ENCODE measurements at places on chromosomes 5 and 9.

DNA sequence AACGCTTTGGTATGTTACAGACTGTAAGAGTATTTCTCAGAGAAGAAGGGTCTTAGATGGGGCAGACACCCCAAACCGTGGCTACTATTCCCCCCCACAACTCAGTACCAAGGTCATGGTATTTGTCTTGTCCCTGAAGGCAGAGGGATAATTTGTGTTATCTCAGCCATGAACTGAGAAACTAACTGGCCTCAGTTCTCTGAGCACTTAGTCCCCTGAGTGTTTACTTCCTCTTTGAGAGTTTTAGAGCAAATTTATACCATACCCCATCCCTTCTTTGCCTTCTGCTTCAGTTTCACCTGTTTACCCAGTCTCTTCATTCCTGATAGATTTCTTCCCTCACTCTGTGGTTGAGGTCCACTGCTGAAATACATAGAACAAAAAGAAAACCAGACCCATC, 183.9 kb downstream of the LRRC70 start:
- DNase-seq: no peak

GRCh38 chr5:94433397-94434163, 184.8 kb downstream of the KIAA0825 start:
- DNase-seq: no peak

DNA sequence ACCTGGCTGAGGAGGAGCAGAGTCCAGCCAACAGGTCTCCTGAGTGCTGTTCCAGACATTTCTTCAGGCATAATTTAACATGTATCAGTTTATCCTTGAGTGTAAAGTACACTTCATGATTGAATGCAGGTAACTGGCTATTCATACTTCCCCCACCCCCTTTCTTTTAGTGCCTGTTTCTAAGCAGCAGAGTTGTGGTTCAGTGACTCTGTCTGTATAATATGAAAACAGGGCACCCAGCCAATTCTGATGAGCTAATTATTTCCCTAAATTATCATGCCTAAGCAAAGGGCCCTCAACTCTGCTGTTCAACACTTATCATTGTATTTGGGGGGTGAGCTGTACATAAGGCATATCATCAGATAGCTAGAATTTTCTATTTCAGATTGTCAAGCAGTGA, 51.9 kb upstream of the ZSWIM6 start:
- no peak for DNase-seq

DNA sequence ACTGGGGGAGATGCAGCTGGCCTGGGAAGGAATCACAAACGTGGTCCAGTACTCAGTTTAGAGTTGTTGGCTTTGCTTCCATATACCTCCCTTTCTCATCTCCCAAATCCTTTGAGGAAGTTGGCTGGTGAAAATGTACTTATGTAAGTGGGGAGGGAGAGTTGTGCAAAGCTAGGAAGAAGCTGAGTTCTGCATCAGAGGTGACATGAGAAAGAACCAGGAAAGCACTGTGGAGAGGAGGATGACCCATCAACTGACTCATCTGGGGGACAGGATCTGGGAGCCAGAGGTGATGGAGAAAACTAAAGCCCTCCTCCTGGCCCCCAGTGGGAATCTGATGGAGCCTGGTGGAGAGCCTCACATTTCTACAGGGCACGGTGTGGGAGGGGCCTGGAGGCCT, 16.2 kb downstream of the KCNMB1 start:
- DNase-seq: no peak

- DNase-seq: no peak
These were observed 1726.4 kb upstream of the NUDT12 start for GRCh38 chr5:105288946-105289345.

- no peak for DNase-seq
These were observed 40.4 kb downstream of the ELOVL7 start for GRCh38 chr5:60803712-60804111.

DNA sequence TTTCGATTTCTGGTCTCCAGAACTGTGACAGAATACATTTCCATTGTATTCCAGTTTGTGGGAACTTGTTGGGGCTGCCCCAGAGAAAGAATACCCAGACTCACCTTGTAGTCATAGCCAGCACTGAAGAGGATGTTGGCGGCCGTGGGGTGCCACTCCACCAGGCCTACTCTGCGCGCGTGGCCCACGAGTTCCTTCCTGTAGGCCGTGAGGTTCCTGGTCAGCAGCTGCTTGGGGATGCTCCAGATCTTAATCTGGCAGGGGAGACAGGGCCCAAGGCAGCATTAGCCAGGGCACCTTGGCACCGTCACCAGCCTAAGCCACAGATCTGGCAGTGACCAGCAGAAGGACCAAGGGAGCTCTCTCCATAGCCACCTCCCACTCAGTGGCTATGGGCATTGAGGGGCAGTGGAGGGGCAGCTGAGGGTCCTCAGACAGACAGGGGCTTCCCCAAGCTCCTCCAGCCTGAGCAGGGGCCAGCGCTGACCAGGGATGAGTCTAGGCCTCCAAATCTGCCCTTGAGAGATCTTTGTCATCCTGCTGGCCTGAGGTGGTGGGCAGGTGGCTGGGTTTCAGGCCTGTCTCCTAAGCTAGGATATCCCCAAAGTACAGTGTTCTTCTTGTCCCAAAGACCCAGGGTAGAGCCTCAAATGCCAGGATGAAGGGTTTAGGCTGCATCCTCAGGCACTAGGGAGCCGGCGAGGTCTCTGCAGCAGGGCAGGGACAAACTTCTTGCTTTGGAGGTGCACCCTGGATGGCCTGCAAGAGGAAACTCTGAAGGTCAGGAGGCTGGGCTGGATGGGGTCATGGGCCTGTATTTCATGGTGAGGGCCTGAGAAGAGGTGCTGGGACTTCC, 15.9 kb upstream of the TRIM14 start:
- no peak for DNase-seq

- no peak for DNase-seq
These were observed 1.8 kb downstream of the FAM240B start for GRCh38 chr9:38718148-38718547.

DNA sequence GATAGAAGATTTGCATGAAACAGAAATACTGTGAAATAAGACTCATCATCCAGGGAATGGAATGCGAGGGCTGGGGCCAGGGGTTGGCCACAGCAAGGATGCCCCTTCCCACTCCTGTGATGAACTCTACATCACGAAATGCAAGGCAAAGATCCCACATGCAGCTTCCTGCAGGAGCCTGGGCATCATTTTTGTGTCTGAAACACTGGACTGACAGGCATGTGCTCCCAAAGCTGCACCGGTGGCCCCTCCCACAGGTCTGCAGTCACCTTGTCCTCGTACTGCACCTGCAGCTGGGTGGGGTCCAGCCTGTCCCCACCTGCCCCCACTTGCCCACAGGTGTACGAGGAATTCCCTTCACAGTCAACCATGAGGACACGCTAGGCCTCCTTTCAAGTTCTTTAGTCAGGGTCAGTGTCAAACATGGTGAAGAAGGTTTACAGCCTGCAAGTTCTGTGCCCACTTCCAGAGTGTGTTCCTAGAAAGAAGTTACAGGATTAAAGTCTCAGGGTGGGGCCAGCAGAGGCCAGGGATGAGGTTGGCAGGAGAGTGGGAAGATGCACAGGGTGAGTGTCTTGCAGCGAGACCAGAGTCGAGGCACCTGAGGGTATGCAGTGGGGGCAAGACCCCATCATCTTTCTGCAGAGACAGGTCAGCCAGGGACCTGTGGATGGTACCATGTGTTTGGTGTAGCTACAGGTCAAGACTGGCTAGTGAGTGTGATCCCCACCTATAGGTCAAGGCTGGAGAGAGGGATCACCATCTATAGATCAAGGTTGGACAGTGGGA, 155.0 kb upstream of the IRX2 start:
- DNase-seq: no peak

GRCh38 chr9:131609099-131609830, 63.9 kb downstream of the PRRT1B start:
- DNase-seq: no peak

- DNase-seq: no peak
These were observed 10.3 kb downstream of the TRIM7 start for GRCh38 chr5:181194489-181195248.

DNA sequence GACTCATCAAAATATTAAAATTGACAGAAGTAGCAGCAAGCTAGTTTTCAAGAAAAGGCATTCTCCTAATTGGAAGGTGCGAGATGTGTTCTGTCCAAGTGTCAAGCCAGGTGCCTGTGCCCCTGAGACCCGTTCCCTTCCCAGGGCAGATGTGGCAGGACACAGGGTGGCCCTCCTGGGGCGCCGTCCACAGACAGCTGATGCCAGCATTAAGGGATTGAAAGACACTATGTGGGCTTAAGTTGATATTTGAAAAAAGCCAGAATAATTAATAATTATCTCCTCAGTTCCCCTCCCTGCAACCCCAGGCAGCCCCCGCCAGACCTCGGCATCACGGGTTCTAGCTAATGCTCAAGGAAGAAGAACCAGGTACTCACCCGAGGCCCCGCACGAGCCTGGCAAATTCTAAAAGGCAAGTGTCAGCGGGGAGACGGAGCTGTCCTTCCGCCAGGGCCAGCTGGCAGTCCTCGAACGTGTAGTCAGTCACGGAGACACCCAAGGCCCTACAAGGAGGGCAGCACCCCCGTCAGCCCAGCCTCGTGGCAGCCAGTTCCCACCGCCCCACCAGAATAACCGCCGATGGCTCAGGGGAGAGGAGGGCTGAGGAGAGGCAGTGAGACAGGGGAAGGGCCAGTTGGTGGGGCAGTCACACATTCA, 29.1 kb upstream of the SLC6A3 start:
- DNase-seq: no peak

- no peak for DNase-seq
These were observed 580 bp upstream of the DUSP1 start for GRCh38 chr5:172771439-172772111.

- no peak for DNase-seq
These were observed 132.1 kb upstream of the RUSC2 start for GRCh38 chr9:35357826-35358225.

GRCh38 chr5:162163663-162164062, 96.1 kb downstream of the GABRG2 start:
- DNase-seq: no peak

DNA sequence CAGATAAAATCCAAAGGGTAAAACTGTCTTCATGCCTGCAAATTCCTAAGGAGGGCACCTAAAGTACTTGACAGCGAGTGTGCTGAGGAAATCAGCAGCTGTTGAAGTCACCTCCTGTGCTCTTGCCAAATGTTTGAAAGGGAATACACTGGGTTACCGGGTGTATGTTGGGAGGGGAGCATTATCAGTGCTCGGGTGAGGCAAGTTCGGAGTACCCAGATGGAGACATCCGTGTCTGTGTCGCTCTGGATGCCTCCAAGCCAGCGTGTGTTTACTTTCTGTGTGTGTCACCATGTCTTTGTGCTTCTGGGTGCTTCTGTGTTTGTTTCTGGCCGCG, 727 bp upstream of the ADRB2 start:
- no peak for DNase-seq

DNA sequence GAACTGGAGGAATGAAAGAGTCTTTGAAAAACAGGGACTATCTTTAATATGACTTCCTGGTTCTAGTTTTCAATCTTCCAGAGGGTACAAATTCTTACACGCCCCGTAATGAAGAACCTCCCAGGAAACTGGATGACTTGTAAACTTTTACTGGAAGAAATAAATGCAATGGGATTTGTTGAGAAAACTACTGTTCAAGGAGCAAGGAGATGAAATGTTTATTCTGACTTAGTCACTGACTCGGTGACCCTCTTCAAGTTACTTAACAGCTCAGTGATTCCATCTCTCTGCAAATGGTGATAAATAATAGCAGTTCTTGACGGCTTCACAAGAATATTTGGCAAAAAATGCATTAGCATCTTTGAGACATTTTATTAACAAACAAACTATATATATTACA, 858.6 kb downstream of the PTPRD start:
- no peak for DNase-seq

GRCh38 chr9:110093417-110093816, 114.5 kb downstream of the C9orf152 start:
- no peak for DNase-seq

DNA sequence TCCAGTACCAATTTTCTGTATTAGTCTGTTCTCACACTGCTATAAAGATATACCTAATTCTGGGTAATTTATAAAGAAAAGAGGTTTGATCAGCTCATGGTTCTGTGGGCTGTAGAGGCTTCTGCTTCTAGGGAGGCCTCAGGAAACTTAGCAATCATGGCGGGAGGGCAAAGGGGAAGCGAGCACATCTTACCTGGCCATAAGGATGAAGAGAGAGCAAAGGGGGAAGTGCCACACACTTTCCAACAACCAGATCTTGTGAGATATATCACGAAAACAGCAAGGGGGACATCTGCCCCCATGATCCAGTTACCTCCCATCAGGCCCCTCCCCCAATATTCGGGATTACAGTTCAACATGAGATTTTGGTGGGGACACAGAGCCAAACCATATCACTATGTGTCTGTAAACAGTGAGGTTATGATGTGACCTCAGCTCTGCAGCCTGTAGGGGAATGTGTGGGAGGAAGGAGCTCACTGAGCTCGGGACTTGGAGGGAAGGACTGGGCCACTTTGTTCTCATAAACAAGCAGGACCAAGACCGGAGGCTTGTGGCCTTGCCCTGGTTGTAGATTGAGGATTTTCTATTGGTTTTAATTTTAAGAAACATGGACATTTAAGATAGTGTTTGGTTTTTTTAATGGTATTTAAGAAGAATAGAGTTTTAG, 85.2 kb downstream of the EHMT1 start:
- no peak for DNase-seq

GRCh38 chr9:36922548-36922947, 111.5 kb downstream of the PAX5 start:
- DNase-seq: no peak

DNA sequence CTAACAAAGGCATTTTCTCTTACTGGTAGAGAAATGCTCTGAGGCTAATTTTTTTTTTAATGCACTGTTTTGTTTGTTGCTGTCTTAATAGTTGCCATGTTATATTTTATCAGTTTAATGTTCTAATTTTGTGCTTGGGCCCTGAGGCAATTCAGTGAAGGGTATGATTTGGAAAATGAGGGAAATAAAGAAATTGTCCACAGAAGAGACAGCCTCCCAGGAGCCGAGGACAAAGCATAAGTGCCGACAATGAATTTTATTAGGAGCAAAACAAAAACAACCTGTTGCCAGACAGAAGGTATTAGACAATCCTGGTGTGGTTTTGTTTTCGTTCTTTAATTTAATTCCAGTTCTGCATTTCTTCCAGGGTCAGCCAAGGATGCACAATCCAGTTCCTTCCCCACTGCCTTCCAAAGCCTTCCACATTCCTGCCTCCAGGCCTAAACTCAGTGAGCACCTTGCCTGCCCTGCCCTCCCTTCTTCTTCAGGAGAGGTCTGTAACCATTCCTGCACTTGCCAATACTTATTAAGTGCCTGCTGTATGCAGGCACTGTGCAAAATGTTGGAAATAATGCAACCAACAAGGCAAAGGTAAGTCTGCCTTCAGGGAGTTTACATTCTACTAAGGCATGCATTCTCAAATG, 4.3 kb upstream of the TCOF1 start:
- no peak for DNase-seq

- no peak for DNase-seq
These were observed 3.7 kb downstream of the CD180 start for GRCh38 chr5:67192719-67193438.

- DNase-seq: no peak
These were observed 226.9 kb downstream of the CAAP1 start for GRCh38 chr9:26665666-26666065.

- DNase-seq: no peak
These were observed 84.6 kb upstream of the ANXA1 start for GRCh38 chr9:73067074-73067473.

GRCh38 chr9:132813115-132813771, 64.8 kb downstream of the AK8 start:
- DNase-seq: no peak

GRCh38 chr9:72352911-72353388, 12.1 kb downstream of the ZFAND5 start:
- DNase-seq: no peak

GRCh38 chr9:86253577-86253976, 5.9 kb downstream of the C9orf153 start:
- DNase-seq: no peak

GRCh38 chr9:12790883-12791282, 16.1 kb downstream of the LURAP1L start:
- DNase-seq: no peak
